ENCODE measurements at places on chromosomes 1 and 21.

- DNase-seq = no peak
These were observed 316.4 kb upstream of the DUSP10 start for GRCh38 chr1:222058249-222058648.

- no peak for DNase-seq
These were observed at the start of gene SLC30A10 for GRCh38 chr1:219927956-219928790. TSS of gene SLC30A10 (minus strand) at chr1:219928557. CDS start at chr1:219928440, 117 bp downstream.

DNA sequence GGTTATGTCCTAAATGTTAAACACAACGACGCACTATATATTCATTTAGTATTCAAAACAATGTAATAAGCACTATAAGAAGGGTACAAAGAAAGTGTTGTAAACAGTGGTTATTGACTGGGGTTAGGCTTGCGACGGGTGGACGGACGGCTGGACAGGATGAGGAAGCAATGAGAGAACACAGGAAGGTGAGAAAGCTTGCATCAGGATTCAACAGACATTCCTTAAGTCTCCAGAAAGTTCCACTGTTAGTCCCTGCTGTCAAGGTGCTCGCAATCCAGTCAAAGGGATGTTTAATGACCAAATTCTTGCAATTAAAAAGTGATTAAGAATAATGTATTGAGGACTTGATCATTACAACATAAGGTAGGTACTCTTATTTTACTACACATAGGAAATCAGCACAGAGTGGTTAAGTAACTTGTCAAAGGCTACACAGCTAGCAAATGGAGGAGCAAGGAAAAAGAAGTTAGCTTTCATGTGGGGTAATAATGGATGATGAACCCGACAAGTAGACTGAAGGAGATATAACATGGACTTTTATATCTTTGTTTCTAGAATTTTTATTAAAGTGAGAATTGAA is 994 bp upstream of the ACBD6 start:
- no peak for DNase-seq

GRCh38 chr1:10634075-10634427 is 159.3 kb downstream of the PEX14 start:
- DNase-seq = no peak

DNA sequence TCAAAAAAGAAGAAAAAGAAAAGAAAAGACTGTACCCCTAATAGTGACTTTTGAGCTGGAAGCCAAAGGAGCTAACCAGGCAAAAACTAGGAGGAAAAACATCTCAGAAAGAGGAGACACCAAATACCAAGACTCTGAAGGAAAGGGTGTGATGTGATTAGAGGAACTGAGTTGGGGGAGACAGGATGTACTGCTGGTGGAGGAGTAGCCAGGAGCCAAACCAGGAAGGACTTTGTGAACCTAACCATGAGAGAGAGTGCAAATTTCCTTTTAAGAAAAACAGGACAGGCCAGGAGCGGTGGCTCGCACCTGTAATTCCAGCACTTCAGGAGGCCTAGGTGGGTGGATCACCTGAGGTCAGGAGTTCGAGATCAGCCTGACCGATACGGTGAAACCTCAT is 4.1 kb upstream of the RBP7 start:
- no peak for DNase-seq

DNA sequence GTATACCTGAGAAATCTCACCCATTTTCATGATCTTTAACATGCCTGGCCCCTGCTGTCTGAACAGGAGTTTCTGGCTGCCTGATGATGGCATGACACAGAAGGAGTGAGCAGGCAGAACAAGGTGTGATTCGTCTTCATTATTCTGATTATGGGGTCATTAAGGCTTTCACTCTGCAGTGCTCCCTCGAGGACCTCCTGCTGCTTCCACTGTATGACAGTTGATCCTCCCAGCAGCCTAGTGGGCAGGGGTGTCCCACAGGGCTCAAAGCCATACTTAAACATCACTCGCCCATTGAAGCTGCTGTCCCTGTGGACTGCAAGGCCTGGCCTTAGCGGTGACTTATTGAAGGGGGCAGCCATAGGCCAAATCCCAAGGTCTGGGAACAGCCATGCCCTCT is 12.7 kb upstream of the PARS2 start:
- DNase-seq = no peak

DNA sequence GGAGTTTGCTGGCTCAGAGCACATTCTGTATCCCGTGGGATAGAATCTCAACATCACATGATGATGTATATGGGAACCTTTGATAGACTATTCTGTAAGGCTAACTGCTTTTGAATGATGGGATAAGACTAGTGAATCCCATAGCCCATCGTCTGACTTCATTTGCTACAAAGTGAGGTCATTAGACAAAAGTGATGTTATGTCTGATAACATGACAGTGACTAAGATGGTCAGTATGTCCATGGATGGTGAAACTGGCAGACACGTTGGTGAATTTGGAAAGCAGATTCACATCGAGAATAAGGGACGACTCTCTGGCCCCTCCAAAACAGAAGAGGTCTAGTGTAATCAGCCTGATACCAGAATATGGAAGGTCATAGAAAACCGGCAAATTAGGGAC is 108.4 kb downstream of the HHAT start:
- DNase-seq = no peak

GRCh38 chr1:204915861-204916495 is 45.3 kb downstream of the NFASC start:
- DNase-seq = no peak

DNA sequence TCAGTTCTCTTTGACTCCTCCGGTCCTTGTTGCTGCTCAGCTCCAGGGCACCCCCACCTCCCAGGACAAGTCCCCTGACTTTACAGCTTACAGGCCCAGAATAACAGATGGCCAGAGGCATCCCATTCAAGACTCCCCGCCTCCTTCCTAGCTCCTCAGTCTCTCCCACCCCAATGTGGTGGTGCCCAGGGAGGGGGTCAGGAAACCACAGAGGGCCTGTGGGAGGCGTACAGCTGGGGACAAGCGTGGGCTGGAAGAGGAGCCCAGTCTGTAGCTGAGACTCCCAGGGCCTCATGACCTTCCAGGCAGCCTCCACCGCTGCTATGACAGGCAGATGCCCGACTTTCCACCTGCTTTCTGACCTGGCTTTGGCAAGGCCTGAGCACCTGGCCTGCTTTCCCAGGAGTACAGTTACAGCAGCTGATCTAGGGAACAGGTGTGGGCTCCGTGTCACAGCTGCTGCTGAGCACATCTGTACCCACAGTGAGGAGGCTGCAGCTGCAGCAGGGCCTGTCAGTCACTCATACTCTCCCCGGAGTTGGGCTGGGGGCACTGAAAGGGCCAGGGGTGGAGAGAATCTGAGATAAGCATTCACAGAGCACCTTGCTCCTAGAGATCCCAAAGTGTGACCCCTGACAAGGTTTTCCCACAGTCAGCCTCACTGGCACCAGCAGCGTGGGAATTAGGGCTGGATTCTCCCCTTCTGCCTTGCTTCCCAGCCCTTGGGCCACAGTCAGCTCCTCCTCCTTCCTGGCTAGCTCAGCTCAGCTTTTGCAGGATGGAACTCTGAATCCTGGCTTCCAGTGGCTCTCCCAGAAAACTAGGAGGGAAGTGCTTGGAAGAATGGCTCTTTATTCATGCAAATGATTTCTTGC is 7.1 kb upstream of the NAV1 start:
- no peak for DNase-seq

DNA sequence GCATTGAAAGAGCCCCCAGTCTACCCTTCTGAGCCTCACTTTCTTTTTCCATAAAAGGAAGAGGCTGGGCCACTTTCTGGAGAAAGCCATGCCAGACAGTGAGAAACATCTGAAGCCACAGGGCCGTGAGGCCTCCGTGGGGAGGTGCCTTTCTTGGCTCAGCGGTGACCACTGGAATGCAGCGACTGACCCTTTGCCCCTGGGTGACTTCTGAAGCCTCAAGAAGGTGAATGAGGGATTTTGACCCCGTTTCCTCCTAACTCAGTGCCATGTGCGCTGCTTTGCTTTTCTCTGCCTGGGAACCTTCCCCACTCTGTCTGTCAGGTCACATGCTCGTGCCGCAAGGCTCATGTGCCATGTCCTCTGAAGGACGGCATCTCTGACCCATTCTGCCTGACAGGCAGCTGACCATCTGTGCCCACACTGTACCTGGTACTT is 44.7 kb upstream of the A3GALT2 start:
- no peak for DNase-seq

- no peak for DNase-seq
These were observed 7.8 kb downstream of the TTC39A start for GRCh38 chr1:51322417-51323101.

- DNase-seq = no peak
These were observed 40.4 kb downstream of the PHC2 start for GRCh38 chr1:33390542-33390941.

DNA sequence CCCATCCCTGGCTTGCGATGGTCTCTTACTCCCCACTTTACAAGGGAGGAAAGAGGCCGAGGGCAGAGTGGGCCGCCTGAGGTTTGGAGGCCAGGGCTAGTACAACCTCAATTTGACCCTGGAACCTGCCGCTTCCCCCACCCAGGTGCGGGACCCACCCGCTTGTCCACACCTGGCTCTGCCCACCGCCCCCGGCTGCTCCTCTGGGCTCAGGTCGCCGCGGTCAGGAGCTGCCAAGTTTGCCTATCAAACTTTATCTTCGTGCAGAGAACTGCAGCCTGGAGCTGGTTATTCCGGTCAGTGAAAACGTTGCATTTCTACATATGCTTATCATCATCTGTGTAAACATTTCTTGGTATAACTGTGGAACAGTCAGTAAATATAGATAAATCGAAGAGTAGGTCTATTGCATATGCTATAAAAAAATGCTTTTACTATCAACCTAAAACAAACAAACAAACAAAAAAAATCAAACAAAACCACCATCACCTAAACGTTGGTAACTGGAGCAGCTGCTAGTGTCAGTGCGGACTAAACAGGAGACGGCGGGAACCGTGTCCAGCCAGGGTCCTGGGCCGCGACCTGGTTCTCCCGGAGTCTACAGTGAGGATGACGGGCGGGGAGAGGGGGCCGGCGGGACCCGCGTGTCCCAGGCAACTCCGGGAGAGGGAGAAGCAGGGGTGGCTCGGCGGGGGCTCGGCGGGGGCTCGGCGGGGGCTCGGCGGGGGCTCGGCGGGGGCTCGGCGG is 906 bp upstream of the ADARB1 start:
- DNase-seq = no peak

- peak; percentile 14 for DNase-seq
These were observed 17.8 kb upstream of the MAST2 start for GRCh38 chr1:45785583-45785982.

DNA sequence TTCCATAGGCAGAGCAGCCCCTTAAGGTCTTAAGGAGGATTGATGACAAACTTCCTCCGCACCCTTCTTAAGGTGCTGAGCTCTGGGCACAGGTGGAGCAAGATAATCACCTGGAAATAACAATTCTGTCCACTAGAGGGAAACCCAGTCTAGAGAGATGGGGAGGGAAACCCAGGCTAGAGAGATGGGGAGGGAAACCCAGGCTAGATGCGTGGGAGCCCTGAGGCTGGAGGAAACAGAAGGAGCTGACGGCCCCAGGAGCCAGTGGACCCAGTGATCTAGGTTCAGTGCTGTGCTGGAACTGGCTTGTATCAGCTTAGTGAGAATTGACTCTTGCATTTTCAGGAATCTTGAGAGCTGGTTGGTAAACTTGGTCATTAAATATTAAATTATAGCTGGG is 17.8 kb upstream of the MYCL start:
- DNase-seq = peak; percentile 74

GRCh38 chr1:91604632-91605031 is 104.0 kb downstream of the CDC7 start:
- no peak for DNase-seq

DNA sequence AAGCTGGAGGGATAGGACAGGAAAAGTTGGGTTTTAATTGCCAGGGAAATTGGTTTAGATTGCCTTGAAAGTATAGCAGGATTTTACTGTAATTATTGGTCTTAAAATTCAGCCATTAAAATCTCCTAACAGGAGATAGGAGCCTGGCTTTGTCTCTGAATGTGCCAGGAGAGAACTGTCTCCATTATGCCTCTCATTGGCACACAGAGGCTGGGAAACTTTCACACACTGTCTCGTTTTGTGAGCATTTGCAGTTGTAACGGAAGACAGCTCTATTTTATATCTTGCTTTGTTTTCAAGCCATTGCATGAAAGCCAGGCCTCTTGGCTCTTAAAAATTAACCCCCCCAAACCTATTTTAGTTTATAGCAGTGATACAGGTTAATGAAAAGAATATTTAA is 12.5 kb downstream of the DNAJC6 start:
- no peak for DNase-seq

- no peak for DNase-seq
These were observed 9.0 kb downstream of the FMO5 start for GRCh38 chr1:147216124-147216523.

DNA sequence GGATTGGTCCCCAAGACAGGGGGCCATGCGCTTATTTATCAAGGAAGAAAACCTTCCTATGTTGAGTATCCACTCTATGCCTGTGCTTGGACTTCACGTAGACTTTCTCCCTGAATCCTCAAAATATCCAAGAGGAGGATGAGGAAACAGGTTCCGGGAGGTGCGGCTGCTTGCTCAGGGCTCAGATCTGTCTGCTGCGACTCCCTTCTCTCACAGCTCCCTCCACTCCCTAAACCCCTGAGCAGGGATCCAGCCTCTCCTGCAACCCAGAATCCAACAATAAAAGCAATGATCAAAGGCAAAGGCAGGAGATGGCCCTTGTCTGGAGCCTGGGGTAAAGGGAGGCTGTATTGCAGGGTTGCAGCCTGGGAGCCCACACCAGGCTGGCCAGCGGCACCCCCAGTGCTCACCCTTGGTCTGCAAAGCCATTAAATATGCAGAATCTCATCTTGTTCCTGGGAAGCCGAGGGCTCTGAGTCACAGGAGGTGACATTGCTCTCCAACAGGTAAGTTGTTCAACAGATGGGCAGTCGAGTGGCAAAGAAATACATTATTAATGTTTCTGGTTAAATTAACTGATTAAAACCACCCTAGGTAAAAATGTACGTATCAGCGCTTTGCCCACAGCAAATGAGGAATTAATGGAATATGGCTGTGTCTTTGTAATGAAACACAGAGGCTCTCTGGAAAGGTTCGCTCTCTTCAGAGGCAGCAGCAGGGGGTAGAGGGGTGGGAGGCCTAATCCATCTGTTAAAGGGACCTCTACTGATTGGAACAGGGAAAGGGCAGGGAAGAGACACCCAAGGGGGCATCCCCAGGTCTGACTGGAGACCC is 111.5 kb downstream of the GRIK3 start:
- DNase-seq = no peak

GRCh38 chr1:31559715-31560114 is 16.6 kb upstream of the TINAGL1 start:
- no peak for DNase-seq

GRCh38 chr1:109386054-109386717 is 11.5 kb downstream of the SORT1 start:
- no peak for DNase-seq

DNA sequence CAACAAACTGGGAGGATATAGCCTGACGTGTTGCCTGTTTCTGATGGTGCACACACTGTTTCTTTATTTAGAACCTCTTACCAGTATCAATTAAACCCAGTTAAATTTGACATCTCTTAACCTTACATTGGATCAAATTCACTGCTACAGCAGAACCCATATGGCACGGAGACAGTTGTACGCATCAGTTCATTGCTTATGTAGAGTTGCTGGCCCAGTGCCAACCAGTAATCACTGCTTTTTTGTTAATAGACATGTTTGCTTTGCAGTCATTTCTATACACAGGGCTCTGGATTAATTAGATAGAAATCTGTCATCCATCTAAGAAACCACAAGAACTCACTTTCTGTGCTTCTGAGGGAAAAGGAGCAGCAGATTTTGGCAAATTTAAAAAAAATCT is 154.0 kb downstream of the RWDD3 start:
- no peak for DNase-seq

- no peak for DNase-seq
These were observed 29.7 kb upstream of the TRABD2B start for GRCh38 chr1:48026701-48027532.

Data from stimulated activated naive CD4-positive, alpha-beta T cell (primary cell).